Effector CD8-positive, alpha-beta T cell (primary cell): ENCODE measurements at places on chromosomes 13 and 19.

- no peak for DNase-seq
Measured at GRCh38 chr13:44142941-44143665, 230.5 kb upstream of the SERP2 start.

DNA sequence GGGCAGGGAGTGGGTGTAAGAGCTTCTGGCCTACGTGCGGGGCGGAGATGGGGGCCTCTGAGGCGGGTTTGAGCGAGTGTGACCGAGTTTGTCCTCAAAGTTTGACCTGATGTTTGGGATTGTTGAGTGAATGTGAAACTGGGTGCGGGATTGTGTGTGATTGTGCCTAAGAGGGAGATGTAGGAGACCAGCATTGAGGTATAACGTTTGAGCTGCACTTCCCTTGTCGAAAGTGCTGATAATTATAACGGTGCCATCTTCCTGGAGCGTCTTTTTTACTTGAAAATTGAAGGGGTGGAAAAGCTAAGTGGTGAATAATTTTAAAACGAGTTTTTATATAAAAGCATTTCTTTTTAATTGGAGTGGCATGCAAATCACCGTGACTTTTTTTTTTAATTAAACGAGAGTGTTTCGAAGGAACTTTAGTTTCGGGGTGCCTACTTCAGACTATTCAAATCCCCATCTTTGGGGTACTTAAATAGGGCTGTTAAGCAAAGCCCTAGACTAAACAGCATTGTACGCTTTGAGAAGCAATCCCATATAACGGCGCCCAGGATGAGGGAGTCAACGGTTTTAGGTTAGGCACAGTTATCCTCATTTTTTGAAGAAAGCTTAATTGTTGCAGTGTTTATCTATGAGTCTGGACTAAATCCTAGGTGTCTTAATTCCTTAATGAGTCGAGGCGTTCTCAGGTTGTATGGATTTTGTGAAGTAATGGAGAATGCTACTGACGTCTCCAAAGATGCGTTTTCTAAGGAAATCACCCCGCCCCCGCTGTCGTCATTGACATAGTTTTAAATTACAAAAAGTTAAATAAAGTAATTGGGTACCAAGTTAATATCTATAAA is 594 bp downstream of the ZNF146 start:
- no peak for DNase-seq

GRCh38 chr19:41308450-41309179 is 1.4 kb upstream of the CCDC97 start:
- peak; percentile 96 for DNase-seq

DNA sequence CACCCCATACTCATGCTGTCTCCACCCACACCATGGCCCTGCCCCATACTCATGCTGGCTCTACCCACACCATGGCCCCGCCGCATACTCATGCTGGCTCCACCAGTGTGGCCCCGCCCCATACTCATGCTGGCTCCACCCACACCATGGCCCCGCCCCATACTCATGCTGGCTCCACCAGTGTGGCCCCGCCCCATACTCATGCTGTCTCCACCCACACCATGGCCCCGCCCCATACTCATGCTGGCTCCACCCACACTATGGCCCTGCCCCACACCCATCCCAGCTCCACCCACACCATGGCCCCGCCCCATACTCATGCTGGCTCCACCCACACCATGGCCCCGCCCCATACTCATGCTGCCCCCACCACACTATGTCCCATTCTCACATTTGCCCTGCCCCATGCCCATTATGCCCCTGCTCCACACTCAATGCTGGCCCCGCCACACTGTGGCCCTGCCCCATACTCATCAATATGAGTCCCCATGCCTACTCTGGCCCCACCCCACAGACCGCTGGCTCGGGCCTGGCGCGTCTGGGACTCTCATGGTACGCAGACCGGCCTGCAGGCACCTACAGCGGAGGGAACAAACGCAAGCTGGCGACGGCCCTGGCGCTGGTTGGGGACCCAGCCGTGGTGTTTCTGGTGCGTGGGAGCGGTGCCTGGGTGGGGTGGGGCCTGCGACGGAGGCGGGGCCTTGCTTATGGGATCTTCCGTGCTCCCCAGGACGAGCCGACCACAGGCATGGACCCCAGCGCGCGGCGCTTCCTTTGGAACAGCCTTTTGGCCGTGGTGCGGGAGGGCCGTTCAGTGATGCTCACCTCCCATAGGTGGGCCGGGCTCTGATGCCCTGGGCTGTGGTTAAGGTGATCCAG is 3.7 kb upstream of the ARHGAP45 start:
- peak; percentile 67 for DNase-seq

DNA sequence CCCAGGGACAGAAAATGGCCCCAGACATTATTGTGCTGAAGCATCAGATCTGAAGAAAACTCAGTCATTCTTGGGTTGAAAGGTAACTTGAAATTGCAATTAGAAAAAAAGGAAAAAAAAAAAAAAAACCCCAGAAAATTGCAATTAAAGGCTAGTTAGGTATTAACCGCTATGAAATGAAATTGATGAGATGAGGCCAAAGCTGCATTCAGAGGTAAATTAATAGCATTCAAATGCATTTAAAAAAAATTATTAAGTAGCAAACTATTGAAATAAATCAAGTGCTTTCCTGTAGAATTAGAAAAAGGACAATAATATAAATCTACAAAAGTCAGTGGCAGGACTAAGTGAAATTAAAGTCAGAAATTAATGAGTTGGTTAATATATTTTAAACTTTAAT is 6.4 kb downstream of the PGLS start:
- no peak for DNase-seq

GRCh38 chr19:16531380-16531669 is 10.9 kb downstream of the CHERP start:
- no peak for DNase-seq

GRCh38 chr19:28293685-28294084 is 919.3 kb downstream of the UQCRFS1 start:
- no peak for DNase-seq

DNA sequence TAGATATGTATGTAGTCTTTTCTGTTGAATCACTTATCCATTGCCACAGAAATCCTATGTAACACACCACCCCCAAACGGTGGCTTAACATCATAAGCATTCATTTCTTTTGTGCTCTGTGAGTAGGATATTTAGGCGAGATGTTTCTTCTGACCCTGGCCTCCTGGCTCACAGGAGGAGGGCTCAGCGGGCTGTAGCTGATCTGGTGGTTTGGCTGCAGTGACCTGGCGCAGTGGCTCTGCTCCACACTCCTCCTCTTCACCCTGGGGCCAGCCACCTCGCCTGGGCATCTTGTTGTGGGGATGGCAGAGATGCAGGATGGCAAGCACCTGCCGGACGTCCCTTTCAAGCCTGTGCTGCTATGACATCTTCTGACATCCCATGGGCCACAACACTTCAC is 147.1 kb upstream of the IRS2 start:
- DNase-seq: no peak

DNA sequence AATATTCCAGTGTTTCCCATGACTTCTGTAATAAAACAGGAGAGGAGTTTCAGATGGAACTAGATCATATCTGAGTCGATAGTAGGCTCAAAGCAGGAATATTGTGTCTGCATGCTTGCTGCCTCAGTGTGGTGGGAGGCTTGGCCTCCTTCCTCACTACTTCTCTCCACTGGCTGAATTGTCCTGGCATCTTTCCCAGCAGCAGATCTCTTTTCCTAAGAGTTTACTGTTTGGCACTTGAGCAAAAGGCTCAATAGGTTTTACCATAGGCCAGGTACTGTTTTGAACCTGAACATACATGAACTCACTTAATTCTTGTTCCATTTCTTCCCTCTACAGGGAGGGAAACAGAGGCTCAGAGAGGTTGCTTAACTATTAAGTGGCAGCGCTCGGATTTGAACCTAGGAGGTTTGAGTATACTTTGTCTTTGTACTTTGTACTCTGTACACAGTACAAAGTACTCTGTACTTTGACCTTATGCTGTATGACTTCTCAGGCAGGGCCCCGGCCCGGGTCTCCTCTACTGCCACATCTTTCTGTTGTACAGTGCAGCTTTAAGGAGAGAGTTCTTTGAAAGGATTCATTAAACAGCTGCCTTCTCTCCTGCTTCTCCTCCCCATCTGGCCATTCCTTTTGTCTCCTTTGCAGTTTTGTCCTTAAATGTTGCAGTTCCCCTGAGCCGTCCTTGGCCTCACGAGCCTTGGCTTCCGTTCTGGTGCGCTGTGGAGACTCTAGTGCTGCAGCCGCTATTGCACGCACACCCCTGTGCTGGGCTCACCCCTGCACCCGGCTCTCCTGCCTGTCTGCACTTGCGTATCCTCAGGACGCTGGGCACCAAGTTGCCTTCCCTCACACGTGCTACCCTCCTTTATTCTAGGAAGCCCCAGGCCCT is 8.1 kb downstream of the B3GLCT start:
- DNase-seq: no peak

DNA sequence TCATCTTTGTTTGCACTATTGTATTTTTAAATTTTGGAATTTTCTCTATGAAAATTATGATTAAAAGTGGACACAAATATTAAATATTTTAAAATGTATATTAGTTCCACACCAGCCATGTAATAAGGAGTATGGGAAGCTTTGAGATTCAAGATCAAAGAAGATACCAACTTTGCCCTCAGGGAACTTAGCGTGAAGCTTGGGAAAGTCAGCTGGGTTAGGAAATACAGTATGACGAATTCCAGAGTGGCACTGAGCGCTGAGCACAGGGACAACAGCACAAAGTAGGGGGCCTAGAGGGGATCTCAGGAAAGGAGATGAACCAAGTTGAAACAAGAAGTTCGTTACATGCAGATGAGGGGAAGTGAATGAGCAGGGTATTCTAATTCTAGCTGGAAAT is 76.9 kb upstream of the SHISA2 start:
- no peak for DNase-seq

DNA sequence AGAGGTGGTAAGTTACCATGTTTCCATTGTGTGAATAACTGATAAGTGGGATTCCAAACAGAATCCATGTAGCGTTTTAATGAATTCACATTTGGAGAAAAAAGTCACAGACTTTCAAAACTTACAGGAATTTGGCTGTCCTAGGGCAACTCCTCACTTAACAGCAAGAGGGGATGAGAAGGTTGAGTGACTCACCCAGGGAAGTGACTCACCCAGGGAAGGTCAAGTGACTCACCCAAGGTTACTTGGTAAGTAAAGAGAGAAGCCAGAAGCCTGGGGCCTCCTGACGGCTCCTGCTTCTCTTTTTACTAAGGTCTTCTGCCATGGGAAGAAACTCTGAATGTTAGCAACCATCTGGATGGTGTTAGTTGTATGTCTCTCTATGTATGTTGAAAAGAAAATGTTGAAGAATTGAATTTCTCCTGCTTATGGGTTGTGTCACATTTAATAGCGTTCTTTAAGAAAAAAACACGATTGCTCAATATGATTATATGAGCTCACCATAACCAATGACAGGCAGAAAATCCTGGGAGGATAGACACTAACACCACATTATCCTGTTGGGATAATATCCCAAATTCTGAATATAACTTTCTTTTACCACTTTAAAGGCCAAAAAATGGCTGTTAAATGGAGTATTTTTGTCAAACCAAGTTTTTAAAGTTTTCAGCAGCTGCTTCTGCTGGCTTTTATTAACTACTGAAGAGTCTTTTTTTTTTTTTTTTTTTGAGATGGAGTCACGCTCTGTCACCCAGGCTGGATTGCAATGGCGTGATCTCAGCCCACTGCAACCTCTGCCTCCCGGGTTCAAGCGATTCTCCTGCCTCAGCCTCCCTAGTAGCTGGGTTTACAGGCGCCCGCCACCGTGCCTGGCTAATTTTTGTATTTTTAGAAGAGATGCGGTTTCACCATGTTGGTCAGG is 195.6 kb downstream of the GGACT start:
- DNase-seq: no peak
